ENCODE measurements at places on chromosomes 7 and 10.

DNA sequence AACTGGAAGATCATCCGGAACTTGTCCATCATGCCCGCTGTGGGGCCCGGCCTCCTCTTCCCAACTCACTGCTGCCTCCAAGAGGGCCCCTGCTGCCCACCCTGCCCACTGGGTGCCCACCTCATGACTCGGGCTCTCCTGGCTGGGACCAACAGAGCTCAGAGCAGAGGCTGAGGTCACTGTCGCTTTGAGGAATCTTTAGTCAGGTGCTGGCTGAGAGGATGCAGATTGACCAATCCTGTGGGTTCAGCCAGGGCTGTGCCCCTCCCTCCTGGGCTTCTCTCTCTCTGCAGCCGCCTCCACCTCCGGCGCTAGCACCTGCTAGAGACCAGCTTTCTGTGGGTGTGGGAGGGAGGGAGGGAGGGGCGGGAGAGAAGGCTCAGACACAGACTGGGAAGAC lies at the start of gene CALHM1:
Gene CALHM1, minus strand, starts transcription at position 181 of the 400 bp plus-strand sequence. Its CDS starts 149 bp downstream, at position 32.
- no peak for DNase-seq

DNA sequence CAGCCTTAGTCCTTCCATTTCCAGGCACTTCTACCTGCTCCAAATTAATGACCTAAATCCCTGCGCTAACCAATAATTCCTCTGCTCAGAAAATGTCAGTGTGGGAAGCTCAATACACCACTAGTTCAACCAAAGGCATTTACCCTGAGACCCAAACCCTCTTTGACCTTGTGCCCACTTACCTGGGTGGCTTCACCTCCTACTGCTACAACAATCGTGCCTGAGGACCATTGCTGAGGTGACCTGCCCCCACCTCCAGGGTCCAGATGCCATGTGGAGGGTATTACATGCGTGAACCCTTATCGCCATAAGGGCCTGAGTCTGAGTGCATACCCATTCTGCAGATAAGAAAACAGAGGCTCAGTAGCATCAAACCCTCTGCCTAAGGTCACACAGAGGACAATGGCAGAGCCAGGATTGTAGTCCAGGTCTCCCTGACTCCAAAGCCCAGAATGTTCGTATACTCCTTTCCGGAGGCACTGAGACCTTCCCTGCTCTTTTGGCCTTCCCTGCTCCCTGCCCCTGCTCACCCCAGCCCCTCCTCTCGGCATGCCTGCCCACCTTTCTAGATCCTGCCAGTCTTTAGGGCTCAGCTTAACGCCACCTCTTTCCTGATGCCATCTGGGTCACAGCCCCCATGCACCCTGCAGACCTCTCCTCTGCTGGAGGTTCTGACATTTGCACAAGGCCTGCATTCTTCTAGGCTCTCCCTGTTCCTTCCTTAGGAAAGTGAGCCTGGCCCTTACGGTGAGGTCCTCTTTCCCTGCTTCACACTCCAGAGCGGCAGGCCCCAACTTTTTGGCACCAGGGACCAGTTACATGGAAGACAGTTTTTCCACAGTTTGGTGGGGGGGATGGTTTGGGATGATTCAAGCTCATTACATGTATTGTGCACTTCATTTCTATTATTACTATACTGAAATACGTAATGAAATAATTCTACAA lies 94.9 kb downstream of the CHST15 start:
- DNase-seq: no peak

- DNase-seq: no peak
These were observed 326.7 kb downstream of the CRPPA start for GRCh38 chr7:16094651-16095050.

DNA sequence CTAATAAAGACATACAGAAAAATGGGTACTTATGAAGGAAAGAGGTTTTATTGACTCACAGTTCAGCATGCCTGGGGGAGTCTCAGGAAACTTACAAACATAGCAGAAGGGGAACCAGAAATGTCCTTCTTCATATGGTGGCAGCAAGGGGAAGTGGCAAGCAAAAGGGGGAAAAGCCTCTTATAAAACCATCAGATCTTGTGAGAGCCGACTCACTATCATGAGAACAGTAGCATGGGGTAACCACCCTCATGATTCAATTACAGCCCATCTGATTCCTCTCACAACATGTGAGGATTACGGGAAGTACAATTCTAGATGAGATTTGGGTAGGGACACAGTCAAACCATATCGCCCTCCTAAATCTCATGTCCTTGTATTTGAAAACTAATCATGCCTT lies 1305.4 kb upstream of the SORCS1 start:
- DNase-seq: no peak

DNA sequence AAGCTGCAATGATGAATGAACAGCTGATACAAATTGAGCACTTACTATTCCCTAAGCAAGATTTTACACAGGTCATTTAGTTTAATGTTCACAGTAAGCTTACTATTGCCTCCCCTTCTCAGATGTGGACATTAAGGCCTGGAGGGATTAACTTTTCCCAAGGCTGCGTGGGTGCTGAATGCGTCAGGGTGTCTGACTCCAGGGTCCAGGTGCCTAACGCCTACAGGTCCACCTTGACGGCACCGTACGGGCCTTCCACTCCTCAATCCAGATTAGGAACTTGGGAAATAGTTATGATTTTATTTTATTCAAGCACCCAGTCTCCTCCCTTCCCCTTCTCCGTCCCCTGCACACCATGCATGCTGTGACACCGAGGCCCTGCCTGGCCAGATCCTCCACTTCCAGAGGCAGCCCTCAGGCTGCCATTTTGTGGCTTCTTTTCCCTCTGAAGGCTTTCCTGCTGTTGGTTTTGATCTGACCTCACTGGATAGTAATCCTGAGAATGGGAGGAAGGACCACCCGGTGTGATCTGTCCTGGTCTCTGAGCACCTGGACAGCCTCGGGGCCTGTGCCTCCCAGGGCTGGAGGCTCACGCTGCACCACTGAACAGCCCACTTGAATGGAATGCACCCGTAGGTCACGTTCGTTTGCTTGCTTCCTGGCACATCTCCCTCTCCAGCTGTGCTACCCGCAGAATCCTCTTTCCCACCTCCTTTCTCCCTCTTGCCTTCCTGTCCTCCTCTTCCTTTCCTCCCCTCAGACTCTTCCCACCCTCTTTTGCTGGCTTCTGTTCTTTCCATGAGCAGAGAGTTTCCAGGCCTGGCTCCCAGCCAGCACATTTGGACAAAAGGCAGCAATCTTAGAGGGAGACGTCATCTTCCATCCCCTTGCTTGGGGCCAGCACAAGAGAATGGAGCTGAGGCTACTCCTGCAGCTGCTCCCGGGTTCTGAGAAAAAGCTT lies 14.4 kb downstream of the DENND2A start:
- no peak for DNase-seq

GRCh38 chr7:136868496-136869000 lies at the start of gene CHRM2:
Gene CHRM2, plus strand, starts transcription at chr7:136868652. Its CDS starts 146,214 bp downstream, at chr7:137014866.
- DNase-seq: no peak

GRCh38 chr10:84076540-84077195 lies 62.6 kb upstream of the GHITM start:
- DNase-seq: no peak

- no peak for DNase-seq
These were observed 1.5 kb upstream of the CFAP46 start for GRCh38 chr10:132943791-132944404.

DNA sequence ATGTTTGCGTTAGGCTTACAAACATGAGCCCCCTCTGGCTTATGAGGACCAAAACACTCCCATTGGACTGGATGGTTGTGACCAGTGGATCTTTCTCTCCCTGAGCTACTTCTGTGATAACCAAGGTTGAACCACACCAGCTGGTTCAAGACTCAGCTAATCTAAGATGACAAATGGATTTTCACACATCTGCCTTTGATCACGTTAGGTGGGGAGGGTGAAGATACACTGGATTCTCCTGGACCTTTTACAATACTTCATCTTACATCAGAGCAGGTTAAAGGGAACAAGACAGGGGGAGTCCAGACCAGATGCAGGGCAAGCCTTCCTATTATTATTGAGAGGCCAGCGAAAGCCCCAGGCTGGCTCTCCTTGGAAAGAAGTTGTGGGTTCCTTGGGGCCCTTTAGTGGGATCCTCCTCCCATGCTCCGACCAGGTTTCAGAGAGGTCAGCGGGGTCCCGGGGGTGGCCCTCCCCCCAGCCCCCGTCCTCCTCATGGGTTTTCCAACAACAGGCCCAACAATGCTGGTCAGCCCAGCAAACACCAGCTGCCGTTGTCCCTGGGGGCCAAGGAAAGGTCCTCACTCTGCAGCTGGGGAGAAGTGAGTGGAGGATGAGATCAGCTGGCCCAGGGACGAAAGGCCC lies 2.8 kb downstream of the GFRA1 start:
- no peak for DNase-seq

- DNase-seq: no peak
These were observed 2.0 kb downstream of the DBF4 start for GRCh38 chr7:87878208-87878735.

GRCh38 chr10:79137826-79138225 lies 69.1 kb downstream of the ZMIZ1 start:
- DNase-seq: peak; percentile 73

DNA sequence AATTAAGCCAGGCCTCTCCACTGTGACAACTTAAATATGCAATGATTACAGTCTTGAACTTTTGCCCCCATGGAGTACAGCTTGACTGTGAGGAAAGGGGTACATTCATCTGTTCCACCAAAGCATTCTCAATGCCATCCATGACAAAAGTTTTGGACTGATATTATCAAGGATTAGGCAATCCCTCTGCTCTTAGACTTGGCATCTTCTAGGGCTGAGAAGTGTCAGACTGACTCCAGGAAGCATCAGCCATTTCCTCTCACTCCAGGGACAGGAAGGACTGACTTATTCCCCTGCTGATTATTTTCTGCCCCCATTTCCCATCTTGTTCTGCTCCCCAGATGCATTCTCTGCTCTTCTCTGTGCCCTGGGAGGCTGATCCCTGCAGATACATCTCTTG lies 69.7 kb downstream of the ZNF365 start:
- no peak for DNase-seq

GRCh38 chr10:13335881-13336280 lies 12.2 kb downstream of the SEPHS1 start:
- no peak for DNase-seq
